Vagina (tissue), 2 donors: ENCODE measurements at places on chromosomes 12 and 14.
A peak's percentile ranks its signal among the peaks of the same experiment; 100 is the strongest.

- H3K36me3 ChIP-seq = no peaks in the 10 kb centered on the region
- no peaks in the 10 kb centered on the region for H3K4me1 ChIP-seq
- H3K4me3 ChIP-seq = no peak overlapping the region
- DNase-seq = no peak
Measured at GRCh38 chr12:90407841-90408240, 547.1 kb downstream of the CCER1 start.

DNA sequence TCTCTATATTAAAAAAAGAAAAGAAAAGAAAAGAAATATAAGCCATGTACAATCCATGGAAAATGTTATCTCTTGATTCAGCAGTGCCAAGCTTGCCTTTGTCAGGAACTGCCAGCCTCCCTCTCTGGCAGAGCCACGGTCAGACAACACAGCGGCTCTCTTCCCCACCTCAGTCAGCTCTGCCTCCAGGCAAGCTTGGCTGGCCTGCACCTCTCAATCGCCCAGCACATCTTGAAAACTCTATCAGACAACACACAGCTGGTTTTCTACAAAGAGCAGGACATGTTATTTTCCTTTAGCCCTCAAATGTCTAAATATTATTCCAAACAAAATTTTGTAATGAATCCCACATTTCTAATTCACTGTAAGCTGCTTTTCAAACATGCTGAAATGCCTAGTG lies 20.0 kb upstream of the GCH1 start:
- no peak overlapping the region for H3K27ac ChIP-seq

- H3K27ac ChIP-seq = no peak overlapping the region
- no peaks in the 10 kb centered on the region for H3K27me3 ChIP-seq
- no peak overlapping the region for H3K4me3 ChIP-seq
- DNase-seq = no peak
Measured at GRCh38 chr12:107352347-107353081, 259.2 kb upstream of the CRY1 start.

DNA sequence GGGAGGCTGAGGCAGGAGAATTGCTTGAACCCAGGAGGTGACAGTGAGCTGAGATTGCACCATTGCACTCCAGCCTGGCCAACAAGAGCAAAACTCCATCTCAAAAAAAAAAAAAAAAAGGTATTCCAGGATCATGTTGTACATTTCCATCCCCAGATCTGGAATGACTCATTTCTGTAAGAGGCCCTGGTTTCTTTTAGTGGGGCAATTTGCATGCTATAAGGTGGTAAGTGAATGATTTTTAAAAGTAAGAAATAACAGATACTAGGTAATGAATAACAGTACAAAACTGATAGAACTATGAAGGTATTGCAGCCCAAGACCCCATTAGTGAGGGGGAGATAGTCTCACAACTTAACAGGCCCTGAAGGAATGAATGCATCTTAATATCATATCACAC lies 17.7 kb upstream of the ADCK1 start:
- no peak overlapping the region for H3K27ac ChIP-seq
- no peaks in the 10 kb centered on the region for H3K36me3 ChIP-seq
- no peaks in the 10 kb centered on the region for H3K4me1 ChIP-seq
- no peaks in the 10 kb centered on the region for H3K27me3 ChIP-seq
- H3K4me3 ChIP-seq = no peak overlapping the region

DNA sequence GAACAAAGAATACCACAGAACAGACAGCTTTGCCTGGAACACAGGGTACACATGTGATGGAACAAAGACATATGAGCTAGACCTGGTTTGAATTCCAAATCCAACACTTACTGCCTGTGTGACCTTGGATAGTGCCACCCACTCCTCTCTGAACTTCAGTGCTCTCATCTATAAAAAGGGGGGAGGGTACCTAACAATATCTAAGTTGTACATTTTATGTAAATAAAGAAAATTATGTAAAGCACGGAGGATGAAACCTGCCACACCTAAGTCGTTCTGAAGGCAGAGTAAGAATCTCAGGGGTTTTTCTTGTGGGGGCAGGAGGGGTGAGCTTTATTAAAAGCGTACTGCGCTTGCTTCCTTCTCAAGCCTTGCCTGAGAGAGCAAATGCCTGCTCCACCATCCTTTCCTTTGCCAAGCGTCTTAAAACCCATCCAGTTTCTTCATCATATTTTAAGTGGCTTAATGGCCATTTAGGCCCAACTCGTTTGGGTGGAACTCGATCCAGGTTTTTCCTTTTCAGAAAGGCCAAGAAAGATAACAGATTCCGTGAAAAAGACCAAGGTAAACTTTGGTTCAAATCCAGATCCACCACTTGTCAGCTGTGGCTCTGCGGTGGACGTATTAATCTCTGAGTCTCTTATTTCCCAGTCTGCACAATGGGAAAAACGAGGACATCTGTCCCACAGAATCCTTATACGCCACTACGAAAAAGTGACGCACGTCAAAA lies 946 bp downstream of the DDX24 start:
- no peak for DNase-seq
- peak overlapping the region; percentile 94 for H3K4me3 ChIP-seq
- peaks cover 14% of the 10 kb centered on the region for H3K36me3 ChIP-seq
- H3K27me3 ChIP-seq = no peaks in the 10 kb centered on the region

DNA sequence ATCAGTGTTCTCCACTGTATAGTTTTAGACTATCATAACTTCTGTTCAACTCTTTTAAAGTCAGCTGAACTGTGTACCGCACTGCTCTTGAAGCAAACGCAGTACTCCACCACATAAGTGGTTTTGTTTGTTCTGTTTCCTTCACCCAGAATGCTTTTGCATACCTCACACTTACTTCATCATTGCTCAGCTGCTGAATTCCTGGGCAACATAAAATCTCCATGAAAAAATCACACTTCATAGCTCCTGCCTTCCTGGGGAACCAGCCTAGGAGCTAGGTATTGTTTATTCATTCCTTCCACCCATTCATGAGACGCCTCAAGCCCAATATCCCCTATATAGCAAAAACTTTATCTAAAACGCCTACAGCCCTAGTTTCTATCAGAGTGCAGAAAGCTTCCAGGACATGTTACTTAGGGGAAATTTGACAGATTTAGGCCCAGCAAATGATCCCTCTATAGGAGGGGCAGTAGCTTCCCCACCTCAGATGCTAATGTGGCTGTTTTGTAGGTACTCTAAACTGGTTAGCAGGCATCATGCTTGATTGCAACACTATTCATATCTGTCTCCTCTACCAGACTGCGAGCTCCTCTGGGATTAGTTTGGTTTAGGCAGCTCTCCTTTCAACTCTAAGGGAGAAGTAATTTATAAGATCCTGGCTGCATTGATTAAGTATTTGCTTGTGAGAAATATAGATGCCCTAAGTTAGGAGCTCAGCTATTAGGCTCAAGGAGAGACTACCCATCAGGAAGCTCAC lies 44.5 kb downstream of the LRRC9 start:
- no peak overlapping the region for H3K4me3 ChIP-seq
- DNase-seq = no peak

DNA sequence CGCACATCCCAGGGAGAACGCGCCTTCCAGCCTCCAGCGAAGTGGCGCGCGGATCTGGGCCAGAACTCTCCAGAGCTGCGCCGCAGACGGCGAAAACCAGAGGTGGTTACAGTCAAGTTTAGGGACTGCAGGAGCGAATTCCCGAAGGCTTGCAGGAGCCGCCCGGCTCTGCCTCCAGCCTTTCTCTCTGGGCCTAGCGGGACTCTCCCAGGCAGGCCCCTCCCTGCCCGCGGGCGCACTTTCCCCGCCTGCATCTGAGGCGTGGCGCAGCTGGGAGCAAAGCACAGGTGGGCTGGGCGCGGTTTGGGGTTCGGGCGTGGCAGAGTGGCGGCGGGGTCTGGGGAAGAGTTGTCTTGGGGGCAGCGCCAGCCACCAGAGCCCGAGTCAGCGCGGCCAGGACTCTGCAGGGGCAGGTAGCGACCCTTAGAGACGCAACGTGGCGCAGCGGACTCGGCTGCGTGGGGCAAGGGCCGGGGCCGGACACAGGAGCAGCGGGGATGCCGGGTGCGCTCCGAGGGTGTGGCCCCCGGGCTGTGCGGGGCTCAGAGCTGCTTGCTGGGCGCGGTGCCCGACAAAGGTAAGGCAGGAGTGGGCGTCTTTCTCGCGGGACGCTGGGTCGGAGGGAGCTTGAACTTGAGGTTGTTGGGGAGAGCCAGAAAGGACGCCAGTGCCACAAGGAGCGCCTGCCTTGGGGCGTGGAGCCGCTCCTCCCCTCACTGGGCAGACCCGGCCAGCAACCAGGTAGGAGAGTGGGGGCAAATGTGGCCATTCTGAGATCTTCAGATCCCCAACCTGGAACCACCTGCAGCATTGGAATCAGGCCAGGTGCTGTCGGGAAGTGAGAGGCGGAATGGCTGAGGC lies 1126.0 kb downstream of the AACS start:
- DNase-seq = no peak
- no peak overlapping the region for H3K4me3 ChIP-seq
- no peaks in the 10 kb centered on the region for H3K27me3 ChIP-seq
- H3K36me3 ChIP-seq = no peaks in the 10 kb centered on the region
- no peak overlapping the region for H3K27ac ChIP-seq

- H3K4me3 ChIP-seq = no peak overlapping the region
- no peaks in the 10 kb centered on the region for H3K27me3 ChIP-seq
Measured at GRCh38 chr14:69682136-69682535, 70.7 kb downstream of the SUSD6 start.

- H3K4me3 ChIP-seq = no peak overlapping the region
- no peak overlapping the region for H3K27ac ChIP-seq
- no peaks in the 10 kb centered on the region for H3K27me3 ChIP-seq
- H3K36me3 ChIP-seq = no peaks in the 10 kb centered on the region
- no peaks in the 10 kb centered on the region for H3K4me1 ChIP-seq
Measured at GRCh38 chr14:65352964-65353530, 59.5 kb upstream of the FUT8 start.

DNA sequence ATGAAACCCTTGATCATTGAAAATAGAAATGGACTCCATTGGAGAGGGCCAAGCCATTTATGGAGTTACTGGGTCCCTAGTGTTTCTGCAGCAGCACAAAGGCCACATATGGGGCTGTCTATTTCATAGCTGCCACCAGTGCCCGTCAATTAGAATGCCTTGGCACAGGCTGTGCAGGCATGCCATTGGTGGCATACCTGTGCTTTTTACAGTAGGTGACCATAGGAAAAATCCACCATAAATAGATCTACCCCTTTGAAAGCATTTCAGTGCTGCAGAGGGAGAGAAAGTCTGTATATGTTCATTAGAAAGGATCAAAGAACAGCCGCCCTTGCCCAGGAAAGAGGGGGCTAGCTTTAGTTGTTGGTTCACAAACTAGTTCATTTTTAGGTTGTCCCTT lies 13.1 kb downstream of the MYBPC1 start:
- no peaks in the 10 kb centered on the region for H3K36me3 ChIP-seq
- no peak overlapping the region for H3K27ac ChIP-seq
- H3K4me3 ChIP-seq = no peak overlapping the region
- no peaks in the 10 kb centered on the region for H3K27me3 ChIP-seq

DNA sequence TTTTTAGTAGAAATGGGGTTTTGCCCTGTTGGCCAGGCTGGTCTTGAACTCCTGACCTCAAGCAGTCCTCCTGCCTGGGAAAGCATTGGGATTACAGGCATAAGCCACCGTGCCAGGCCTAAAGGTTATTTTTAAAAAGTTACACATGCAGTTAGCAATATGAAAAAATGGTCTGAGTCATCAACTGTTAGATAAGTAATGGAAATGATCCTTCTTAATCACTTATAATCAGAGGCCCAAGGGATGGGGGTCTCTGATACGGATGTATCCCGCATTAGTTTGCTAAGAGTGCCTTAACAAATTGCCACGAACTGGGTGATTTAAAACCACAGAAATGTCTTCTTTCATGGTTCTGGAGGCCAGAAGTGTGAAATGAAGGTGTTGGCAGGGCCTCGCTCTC lies 54.1 kb upstream of the FERMT2 start:
- no peaks in the 10 kb centered on the region for H3K27me3 ChIP-seq
- H3K36me3 ChIP-seq = no peaks in the 10 kb centered on the region
- H3K4me1 ChIP-seq = no peaks in the 10 kb centered on the region
- H3K27ac ChIP-seq = no peak overlapping the region
- H3K4me3 ChIP-seq = no peak overlapping the region
- no peak for DNase-seq

DNA sequence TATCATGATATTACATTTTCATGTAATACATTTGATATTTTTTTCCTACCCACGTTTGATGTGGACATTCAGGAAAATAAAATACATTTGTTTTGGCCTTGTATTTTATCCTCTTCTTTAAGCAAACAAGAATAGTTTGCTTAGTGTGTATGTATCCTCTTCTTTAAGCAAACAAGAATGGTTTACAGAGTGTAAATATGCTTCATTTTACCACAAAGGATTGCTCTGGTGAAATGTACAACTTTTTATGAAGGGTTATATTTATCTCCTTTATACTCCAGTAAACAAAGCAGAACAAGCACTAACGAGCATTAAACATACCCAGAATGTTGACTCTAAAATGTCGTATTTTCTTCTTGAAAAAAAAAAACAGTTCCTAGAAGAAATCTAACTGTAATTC lies 244.7 kb downstream of the KCNH5 start:
- H3K36me3 ChIP-seq = no peaks in the 10 kb centered on the region
- no peak overlapping the region for H3K4me3 ChIP-seq
- no peaks in the 10 kb centered on the region for H3K27me3 ChIP-seq
- no peaks in the 10 kb centered on the region for H3K4me1 ChIP-seq

DNA sequence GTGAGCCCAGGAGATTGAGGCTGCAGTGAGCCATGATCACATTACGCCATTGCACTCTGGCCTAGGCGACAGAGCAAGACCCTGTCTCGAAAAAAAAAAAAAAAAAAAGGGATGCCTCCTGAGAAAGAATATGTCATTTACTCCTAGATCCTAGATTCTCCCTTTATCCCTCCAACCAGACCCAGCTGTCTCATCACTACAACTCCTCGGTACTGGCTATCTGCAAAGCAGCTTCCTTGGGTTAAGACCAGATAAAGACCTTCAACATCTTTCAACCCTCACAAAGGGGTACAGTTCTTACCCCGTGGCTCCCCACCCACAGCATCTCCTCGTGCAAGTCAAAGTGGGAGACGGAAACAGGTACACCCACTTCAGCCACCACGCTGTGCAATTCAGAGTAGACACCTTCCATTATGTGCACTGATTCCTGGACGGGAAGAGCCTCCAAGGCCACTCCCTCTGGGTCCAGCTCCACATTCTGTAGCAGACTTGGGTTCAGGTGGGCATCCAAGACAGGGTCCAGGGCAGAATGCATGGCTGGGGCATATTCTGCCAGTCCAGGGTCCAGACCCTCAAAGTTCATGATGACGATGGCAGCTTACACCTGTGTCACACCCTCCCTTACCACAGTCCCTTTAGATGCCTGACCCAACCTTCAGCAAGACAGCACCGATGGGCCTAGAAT lies 1.1 kb downstream of the PAN2 start:
- peaks cover 18% of the 10 kb centered on the region for H3K4me1 ChIP-seq
- H3K27ac ChIP-seq = peak overlapping the region; percentile 93
- DNase-seq = no peak
- peaks cover 7% of the 10 kb centered on the region for H3K36me3 ChIP-seq
- H3K27me3 ChIP-seq = no peaks in the 10 kb centered on the region

GRCh38 chr12:101743242-101743641 lies 4.0 kb upstream of the SYCP3 start:
- H3K36me3 ChIP-seq = peaks cover 41% of the 10 kb centered on the region
- H3K27ac ChIP-seq = no peak overlapping the region
- no peaks in the 10 kb centered on the region for H3K27me3 ChIP-seq
- DNase-seq = no peak
